ENCODE measurements at places on chromosomes 1 and 21.

DNA sequence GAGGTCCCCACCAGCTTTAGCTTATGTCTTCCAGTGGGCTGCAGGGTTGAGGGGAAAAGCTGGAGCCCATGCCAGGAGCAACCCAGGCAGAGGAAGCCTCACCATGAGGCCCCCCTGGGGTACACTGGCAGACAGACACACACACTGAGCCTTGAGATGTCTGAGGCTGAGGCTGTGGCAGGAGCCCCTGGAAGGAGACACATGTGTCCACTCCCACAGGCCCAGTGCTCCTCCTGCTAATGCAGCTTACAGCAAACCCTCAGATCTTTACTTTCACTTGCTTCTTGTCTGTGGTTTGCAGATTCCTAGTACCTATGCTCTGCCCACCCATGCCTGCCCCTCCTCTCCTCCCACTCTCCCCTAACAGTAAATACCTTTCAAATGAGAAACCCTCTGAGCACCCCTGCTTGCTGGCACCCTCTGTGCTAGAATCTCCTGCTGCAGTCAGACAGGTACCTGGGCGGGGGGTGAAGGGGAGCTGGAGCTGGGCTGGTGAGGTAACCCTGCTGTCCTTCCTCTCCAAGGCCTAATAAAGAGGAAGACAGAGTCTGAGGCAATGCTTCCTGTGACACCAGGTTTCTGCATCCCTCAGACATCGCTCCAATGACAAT lies 63.4 kb upstream of the NEK2 start:
- peak; percentile 43 for DNase-seq

- DNase-seq, result no peak
These were observed 25.9 kb downstream of the KIRREL1 start for GRCh38 chr1:158019171-158019868.

DNA sequence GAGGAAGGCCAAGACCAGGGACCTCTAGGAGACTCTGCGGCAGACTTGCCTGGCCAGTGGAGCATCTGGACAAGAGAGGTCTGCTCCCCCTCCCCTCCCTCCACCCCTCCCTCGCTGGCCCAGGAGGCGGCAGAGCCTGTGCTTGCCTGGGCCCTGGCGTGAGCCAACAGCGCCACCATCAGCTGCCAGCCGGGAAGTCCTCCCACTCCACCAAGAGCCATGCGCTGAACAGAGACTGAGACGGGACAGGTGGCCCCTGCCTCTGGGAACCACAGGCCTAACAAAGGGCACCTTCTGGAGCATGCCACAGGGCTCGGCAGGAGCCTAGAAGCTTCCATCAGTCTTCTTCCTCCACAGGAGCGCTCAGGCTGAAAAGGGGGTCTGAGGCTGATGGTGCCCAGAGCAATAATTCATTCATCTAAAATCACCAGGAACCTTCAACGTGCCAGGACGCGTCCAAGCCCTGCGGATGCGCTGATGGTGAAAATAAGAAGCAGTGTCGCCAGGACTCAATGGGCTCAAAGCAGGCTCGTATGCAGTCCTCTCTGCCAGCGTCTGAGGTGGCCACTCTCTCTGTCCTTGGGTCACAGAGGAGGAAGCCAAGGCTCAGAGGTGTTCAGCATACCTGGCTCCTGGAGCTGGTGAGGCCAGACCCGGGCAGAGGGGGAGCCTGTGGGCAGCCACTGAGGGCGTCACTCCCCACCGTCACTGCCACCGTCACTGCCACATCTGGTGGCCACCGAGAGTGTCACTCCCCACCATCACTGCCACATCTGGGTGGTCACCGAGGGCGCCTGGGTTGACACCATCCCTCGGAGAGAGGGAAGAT lies 161.2 kb downstream of the NPHP4 start:
- no peak for DNase-seq

DNA sequence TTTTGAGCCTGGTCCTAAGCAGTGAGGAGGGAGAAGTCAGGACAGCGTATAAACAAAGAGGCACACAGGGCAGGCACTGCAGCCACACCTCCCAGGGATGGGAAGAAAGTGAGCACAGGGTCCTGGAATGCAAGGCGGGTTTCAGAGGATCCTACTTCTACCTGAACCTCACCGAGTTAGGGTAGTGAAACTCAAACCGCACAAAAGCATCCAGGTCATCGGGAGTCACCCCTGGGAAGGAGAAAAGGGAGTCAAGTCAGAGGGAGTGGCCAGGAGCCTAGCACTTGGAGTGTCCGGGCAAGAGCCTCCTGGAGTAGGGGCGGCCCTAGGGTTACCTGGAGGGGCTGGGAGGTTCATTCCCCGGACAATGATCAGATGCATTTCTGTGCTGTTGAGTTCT lies 10.6 kb downstream of the CC2D1B start:
- DNase-seq, result no peak

- DNase-seq, result no peak
These were observed 24.8 kb upstream of the RGS18 start for GRCh38 chr1:192133350-192133926.

GRCh38 chr1:14895727-14896126 lies 257.8 kb upstream of the TMEM51 start:
- no peak for DNase-seq

DNA sequence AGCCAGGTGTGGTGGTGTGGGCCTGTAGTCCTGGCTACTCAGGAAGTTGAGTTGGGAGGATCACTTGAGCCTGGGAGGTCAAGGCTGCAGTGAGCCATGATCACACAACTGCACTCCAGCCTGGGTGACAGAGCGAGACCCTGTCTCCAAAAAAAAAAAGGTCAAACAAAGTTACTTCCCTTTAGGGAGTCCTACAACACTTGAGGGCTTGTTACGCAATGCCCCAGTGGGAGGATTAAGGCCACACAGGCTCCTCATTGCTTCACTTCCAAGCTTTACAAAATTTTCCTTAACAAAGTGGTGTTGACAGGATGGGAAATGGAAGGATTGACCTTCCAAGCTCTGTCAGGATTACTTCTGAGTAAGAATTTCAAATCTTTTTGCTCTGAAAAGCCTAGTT lies 6.2 kb upstream of the EXTL1 start:
- no peak for DNase-seq

GRCh38 chr1:178870944-178871343 lies at the start of gene ANGPTL1:
Gene ANGPTL1, minus strand, starts transcription at chr1:178871077. Its CDS starts 5,301 bp downstream, at chr1:178865776.
- DNase-seq, result no peak

GRCh38 chr21:43771199-43771675 lies 4.9 kb downstream of the CSTB start:
- no peak for DNase-seq

DNA sequence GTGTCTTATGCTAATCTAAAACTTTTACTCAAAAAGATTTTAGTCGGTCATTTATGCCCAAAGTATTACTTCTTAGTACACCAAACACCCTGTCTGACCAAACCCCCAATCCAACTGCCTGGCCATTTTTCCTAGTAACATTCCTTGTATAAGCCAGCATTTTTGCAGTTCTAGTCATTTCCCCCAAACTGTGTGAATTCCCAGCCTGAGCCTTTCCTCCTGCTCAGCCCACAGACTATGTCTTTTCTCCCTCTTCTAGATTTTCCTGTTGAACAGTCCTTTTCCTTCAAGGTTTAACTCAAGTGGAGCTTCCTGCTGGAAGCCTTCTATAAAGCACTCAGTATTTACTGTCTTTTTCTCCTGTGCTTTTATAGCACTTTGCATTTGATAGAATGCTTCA lies 843.8 kb downstream of the USP25 start:
- DNase-seq, result no peak

GRCh38 chr1:225460737-225461532 lies 33.1 kb upstream of the LBR start:
- DNase-seq, result peak; percentile 75

- peak; percentile 36 for DNase-seq
These were observed 56.4 kb downstream of the AHCTF1 start for GRCh38 chr1:246875041-246876026.
